ENCODE measurements at places on chromosomes 7 and 10.

- DNase-seq: no peak
Observed at GRCh38 chr10:126504063-126504760, 115.9 kb upstream of the ADAM12 start.

DNA sequence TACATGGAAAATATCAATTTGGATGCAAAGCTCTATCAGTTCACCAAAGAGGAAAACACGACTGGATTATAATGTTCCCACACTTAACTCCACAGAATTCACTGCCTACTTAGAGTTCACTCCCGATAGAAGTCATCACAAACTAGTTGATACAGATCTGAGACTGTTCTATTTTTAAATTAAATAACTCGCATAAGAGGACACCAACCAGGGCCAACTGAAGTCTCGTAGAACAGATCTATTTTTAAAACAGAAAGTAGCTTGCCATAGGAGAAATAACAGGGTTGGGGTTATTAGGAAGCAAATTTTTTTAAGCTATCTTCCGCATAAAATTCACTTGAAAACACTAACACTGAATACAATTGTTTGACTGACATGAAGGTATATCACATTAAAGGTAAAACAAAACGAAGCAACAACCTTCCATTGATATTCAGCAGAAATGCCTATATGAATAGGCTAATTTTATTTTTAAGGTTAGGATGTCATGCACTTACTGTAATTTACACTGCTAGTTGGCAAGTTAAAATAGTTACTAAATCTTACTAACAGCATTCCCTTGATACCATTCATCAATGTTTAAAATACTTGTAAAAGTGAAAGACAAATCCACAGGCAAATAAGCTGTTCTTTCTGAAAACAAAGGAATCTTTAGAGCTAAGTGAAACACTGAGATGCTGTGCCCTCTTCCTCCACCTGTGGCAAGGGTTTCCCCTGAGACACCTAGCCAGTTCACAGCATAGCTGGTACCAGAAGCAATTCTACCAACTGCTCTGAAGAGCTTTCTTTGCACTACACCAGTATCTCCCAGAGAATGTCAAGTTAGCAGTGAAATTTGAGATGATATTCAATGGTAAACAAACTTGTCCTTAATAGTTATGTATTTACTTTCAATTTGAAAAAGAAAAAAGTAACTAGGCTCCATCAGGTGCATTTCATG, 186.7 kb upstream of the ANK3 start:
- no peak for DNase-seq

DNA sequence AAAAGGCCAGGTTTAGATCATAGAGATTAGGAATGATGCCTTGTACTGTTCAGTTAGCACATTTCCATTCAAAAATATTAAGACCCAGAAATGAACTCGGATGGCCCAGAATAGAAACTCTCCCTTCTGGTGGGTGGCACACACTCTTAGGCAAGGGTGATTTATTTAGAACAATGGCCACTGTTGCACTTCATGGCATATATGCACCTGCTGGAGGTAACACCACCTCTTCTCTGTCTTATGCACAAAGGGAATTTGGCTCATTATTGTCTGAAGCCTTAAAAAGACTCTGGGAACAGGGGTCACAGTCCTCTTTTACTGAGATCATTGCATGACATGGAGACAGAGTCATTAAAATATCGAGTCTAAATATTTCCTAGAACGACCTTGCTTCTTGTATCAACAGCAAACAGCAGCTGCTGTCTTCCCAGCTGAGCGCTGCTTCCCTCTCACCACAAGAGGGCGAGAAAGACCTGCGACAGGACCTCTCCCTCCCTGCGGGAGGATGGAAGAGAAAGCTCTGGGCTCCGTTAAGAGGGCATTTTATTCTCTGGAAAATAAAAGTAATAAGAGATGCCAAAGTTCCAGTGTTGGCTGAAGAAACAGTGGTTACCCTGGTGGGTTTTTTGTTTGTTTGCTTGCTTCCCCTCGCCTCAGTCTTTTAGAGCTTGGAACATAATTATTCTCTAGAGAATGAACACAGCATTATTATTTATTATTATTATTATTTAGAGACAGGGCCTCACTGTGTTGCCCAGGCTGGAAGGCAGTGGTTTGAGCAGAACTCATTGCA, 13.5 kb upstream of the BAMBI start:
- peak; percentile 66 for DNase-seq

GRCh38 chr10:114632869-114633715, 25.0 kb downstream of the ABLIM1 start:
- no peak for DNase-seq

DNA sequence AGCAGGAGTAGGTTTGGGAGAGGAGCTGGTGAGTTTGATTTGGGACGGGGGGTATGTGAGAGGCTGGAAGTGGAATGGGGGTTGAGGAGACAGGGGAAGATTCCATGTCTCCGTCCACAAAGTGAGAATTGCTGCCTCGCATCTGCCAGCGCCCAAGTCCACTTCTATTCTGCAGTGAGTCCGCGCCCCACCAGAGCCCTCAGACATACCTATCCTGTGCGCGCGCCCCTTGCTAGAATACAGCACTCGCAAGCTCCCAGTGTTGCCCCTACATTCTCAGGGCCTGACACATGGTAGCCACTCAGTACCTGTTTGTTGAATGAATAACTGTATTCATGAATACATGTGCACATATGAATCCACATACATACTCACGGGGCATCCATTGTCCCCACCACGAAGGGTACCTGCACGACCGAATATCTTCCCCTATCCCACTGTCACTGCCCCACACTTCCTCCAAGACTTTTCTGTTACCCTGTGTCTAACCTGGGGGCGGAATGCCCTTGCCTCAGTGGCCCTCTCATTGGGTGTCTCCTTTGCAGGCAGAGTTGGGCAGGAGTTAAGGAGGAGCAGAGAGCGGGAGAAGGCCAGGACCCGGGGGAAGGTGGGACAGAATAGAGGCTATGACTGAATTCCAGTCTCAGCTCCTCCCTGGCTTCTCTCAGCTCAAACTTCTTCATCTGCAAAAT, 19.9 kb downstream of the POLL start:
- DNase-seq: no peak

DNA sequence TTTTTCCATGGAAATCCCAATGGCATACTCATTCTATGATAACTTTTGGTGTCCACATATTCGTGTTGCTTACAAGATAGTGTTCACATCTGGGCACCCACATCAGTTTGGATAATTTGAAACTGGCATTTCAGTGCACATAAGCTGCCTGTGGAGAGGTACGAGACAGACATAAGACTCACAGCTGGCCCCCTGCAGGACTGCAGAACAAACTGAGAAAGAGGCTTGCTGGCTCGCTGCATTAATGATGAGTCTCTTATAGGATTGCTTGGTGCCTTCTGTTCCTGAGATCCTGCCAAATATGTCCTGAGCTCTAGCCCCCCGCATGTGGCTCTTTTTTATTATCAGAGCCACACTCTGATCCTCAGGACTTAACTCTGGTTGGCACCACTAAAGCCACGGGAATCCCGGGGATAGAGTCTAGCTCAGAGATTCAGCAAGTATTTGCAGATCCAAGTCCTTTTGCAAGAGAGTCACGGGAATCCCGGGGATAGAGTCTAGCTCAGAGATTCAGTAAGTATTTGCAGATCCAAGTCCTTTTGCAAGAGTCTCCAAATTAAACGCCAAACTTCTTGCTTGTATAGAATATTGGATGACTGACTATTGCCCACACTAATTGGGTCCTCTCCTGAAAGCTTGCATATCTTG, 34.0 kb upstream of the JCAD start:
- no peak for DNase-seq

- no peak for DNase-seq
Observed at GRCh38 chr7:633381-634018, 93.0 kb upstream of the DNAAF5 start.

DNA sequence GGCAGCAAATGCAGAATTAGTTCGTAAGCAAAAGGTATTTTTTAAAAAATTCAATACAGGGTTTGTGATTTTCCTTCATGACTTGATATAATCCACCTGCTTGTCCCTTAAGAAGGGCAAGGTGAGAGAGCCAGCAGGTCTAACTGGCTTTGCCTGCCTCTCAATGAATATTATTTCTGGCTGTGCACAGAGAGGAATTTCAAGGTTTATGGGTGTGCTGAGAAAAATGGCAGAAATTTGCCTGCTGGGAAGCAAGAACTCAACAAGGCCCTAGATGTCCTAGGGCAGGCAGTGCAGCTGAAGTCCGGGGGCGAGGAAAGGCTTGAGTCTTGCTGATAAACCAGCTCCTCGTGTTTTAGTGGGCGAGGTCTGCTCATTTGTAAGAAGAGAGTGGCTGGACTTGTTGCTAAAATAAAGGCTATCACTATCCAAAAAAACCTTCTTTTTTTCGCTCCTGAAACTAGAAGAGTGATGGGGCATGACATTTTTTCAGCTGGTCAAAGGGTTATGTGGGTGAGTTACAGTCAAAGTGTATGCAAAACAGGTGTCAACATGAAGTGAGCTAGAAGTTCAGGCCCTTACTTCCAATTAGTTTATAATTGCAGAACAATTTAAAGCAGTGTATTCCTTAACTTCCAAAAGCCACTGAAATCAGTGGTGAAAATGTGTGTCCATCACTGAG, 385.8 kb upstream of the KLF6 start:
- no peak for DNase-seq

DNA sequence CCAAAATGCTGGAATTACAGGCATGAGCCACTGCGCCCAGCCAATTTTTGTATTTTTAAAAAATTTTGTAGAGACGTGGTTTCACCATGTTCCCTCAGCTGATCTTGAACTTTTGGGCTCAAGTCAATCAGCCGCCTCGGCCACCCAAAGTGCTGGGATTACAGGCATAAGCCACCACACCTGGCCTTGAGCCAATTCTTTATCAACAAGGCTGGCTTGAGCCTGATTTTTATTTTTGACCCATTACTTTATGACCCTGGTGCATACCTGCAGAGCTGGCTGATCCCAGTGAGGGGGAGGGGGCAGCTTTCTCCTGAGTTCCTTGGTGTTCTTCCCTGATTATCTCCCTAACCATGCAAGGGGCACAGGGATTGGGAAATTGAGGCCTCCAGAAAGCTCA, 15.8 kb upstream of the CPA1 start:
- DNase-seq: no peak

- DNase-seq: no peak
Observed at GRCh38 chr10:43056568-43057011, 20.3 kb upstream of the RET start.

- DNase-seq: peak; percentile 38
Observed at GRCh38 chr10:93160829-93161228, 87.1 kb downstream of the CYP26A1 start.

- DNase-seq: no peak
Observed at GRCh38 chr7:141335164-141335563, 216.0 kb upstream of the AGK start.

- no peak for DNase-seq
Observed at GRCh38 chr10:102398172-102399020, 2.9 kb downstream of the NFKB2 start.

DNA sequence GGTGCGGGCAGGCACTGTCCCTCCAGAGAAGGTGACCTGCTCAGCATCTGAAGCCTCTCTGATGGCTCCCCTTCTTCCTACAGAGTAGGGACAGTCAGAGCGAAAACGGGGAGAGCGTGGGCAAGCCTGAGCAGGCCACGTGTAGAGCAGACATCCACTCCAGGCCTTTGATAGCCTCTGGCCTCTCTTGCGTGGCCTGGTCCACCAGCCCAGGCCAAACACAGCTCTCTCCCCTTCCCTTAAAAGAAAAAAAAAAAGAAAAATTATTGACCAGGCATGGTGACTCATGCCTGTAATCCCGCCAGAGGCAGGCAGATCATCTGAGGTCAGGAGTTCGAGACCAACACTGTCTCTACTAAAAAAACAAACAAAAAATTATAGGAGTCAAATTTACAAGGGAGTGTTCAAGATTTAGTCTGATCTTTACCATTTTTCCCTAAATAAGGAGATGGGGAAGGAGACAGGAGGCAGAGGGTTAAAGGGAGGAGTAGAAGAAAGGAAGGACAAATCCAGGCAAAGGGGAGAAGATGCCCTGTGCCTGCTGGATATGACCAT, 84.8 kb downstream of the PLXNA4 start:
- DNase-seq: no peak

GRCh38 chr10:31581741-31582323, 262.8 kb downstream of the ZEB1 start:
- peak; percentile 25 for DNase-seq

- no peak for DNase-seq
Observed at GRCh38 chr10:91567815-91568214, 65.1 kb downstream of the PPP1R3C start.

DNA sequence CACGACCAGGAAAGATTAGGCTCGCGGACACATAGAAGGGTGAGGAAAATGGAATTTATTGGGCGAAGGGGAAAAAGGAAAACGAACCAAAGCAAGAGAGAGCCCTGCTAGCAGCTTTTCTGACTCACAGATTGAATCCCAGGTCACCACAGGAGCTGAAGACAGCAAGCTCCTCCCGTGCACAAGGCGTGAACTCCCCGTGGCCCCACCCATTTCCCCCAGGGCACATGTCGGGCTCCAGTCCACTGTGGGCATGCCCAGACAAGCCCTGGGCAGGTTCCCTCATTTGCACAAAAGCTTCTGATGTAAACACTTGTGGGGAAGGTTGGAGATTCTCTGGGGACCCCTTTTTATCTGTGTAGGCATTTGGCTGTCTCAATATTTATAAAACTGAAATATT, 582.4 kb downstream of the SUGCT start:
- DNase-seq: no peak

GRCh38 chr7:100572281-100572948, 1.3 kb downstream of the SAP25 start:
- no peak for DNase-seq

DNA sequence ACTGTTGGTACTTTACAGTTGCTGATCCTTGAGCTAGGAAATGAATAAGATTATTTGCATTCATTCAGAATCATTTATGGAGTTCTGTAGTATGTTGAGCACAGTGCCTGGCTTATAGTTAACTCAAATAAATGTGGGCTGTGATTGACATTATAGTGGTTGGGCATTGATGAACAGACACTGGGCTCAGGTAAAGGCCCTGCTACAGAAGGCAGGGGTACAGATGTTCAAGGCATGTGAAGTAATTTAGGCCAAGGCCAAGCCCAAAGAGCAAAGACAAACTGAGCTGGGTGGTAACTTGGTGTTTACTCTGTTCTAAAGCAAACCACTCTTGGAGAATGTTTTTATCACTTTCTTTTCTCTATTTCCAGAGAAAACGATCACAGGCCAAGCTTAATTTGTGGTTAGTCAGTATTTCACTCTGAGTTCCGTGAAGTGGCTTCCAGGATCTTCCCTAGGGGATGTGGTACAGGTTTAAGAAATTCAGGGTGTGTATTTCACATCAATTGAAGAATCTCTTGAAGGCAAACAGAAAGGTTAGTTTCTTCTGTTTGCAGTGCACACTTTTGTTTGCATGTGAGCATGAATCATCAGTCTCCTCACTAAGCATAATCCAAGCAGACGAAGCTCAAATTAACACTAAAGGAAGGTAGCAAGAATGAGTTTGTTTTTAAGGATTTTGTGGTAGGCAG, 113.9 kb upstream of the PRR15 start:
- DNase-seq: no peak

GRCh38 chr7:107879400-107880035, 11.5 kb upstream of the DLD start:
- peak; percentile 26 for DNase-seq

All from CD4-positive, alpha-beta T cell treated with Interferon gamma for 1 hour (primary cell).